Activated T-helper 1 cell treated with Interleukin-2 at 50 U/mL for 16 hours (primary cell): ENCODE measurements at places on chromosomes 11 and 22.

- DNase-seq, result no peak
Measured at GRCh38 chr11:30760345-30760744, 174.2 kb upstream of the MPPED2 start.

DNA sequence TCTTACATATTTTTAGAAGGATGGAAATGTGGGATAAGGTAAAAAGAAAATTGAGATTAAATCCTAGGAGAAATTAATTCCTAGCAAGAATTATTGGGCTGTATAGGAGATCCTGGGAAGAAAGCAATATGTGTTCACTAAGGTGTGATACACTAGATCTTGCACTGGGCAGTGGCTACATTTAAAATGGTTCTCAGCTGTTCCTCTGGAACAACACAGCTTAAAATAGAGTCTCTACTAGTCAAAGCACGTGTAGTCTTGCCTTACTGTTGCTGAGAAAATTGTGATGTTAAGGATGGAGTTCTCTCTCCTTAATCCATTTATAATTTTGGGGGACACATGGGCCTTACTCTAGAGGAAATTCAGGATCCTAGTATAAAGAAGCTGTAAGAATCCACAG lies 54.9 kb downstream of the EXT2 start:
- no peak for DNase-seq

DNA sequence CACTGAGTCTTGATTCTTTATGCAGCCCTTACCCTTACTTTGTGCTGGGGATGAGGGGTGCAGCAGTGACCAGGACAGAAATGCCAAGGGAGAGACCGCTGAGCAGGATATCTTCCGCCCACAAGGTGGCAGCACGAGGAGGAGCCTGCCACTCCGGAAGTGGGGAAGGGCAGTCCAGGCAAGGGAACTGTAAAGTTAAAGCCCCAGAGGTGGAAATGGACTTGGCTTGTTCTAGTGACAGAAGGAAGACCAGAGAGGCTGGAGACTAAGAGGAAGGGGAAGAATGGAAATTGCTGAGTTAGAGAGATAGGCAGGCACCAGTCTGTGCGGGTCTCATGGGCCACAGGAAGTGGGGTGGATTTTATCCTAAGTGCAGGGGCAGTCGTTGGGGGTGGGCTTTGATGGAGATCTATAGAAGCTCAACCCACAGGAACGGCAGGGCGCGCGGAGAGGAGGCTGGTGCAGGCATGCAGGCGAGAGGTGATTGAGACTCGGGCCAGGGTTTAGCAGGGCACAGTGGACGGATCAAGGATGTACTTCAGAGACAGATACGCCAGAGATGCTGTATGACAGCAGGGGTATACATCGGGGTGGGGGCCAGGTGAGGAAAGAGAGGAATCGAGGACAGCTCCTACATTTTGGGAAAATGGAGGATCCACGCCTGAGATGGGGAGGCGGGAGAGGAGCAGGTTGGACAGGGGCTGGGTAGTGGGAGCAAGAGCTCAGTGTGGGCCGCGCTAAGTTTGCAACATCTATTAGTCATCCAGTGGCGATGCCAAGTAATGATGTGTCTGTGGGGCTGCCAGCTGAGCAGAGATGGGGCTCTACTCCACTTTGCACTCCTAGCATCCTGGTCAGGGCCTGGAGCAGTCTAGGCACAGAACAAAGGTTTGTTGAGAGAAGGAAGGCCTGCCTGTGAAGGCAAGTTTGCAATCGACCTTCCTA lies 3.3 kb upstream of the GRK2 start:
- DNase-seq, result peak; percentile 59

DNA sequence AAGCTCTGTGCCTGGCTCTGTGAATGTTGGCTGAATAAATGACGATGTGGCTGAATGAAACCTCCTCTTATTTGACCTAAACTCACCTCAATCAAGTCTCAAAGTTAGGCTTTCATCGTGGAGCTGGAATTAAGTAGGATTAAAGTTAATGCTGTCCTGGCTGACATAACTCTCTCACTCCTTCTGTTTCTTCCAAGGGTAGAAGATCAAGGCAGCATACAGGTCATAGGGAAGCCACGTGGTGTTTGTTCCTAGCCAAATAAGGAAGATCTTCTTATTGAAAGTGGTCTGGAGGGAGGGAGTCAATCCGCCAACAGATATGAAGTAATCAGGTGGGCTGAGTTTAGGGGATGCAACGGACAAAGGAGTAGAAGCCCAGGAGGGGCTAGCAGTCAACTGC lies 59.5 kb downstream of the TRIM29 start:
- no peak for DNase-seq

GRCh38 chr22:25881210-25881755 lies 139.3 kb downstream of the MYO18B start:
- DNase-seq, result no peak

DNA sequence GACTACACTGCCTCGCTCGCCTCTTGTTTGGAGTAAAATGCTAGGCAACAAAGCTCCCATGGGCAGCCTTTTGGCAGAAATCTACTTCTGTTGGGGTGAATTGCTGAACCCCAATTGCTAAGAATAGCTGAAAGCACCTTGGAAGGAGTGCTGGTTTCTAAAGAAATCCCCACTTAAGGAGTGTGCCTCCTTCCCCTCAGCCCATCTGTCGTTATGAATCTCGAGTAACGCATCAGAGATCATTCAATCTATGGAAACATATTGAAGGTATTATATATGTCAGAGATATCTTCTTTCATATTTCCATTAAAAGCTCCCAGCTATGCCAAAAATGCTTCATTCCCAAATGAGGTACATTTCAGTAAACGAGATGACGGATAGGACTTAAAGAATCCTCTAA lies 229.6 kb upstream of the BLID start:
- no peak for DNase-seq

- DNase-seq, result no peak
Measured at GRCh38 chr11:65781152-65781961, 581 bp upstream of the AP5B1 start.

DNA sequence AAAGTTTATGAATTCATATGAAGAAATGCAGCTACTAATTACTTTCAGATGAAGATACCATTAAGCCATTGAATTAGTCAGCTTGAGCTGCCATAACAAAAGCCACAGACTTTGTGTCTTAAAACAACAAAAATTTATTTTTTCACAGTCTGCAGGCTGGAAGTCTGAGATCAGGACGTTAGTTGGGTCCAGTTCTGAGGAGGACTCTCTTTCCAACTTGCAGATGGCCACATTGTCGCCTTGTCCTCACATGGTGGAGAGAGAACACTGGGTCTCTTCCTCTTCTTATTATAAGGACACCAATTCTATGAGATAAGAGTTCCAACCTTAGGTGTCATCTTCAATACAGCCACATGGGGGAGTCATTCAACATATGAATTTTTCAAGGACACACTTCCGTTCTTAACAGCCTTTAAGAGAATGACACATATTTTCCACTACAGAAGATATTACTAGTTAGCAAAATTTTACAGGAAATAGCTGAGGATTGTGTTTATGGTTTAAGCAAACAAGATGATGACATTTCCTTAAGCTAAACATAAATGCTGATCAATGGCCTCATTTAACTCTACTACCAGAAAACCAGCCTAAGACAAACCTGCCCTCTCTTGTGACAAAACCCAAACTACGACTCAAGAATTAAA lies 56.0 kb downstream of the DCUN1D5 start:
- DNase-seq, result no peak

DNA sequence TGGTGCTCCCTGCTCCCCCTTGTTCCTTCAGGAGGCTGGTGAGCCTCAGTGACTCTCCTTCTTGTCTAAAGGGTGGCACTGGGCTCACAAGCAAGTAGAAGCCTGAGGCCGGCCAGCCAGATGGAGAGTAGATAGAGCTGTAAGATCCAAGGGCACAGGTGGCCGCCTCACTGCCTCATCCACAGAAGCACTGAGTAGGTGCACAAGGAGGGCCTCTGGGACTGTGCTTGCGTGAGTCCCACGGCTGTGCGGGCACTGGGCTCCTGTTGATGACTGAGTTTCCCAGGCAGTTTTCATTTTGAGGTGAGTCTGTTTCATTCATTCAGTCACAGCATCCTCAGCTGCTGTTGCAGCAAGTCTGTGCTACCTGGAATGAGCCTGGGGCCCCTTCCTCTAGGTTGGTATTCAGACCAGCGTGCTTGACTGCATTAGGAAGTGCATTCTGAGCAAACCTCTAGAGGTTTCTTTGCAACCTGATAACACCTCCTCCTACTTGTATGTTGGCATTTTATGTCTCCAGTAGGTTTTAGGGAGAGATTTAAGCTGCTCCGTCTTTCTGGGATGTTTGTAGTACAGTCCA lies 184.0 kb downstream of the TBC1D22A start:
- no peak for DNase-seq

- DNase-seq, result no peak
Measured at GRCh38 chr11:76714493-76714892, 43.9 kb upstream of the LRRC32 start.

- no peak for DNase-seq
Measured at GRCh38 chr11:57368106-57368844, 12.7 kb downstream of the PRG3 start.

DNA sequence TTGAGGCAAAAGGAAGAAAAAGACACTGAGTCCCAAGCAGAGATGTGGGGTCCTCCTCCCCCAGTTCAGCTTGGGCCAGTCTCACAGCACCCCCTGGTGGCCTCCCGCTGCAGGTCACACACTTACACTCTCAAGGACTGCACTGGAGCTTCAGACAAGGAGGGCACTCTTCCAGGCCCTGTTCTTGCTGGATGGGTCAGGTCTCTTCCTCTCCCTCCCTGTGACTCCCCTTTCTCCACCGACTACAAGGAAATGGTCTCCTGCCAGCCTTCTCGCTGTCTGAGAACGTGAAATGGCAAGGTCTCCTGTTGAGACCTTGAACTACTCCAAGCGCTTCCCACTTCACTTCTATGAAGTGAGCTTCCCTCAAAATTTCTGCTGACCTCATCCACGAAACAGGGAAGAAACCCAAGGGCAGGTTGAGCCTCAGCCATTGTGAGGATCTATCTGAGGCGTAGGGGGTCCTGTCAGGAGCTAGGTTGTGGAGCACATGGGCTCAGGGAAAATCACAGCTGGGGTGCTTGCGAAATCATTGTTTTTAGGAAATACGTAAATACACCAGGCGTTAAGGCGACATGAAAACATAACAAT lies 11.2 kb upstream of the IGLL1 start:
- DNase-seq, result peak; percentile 7

DNA sequence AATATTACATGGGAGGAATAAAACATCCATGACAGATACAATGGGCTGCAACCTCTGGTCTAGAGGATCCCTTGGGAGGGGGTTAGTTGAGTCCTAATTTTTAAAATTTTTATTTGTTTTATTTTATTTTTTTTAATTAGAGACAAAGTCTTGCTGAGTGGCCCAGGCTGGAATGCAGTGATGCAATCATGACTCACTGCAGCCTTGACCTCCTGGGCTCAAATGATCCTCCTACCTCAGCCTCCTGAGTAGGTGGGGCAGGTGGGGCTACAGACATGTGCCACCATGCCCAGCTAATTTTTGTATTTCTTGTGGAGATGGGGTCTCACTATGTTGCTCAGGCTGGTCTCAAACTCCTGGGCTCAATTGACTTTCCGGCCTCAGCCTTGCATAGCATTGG lies 43.1 kb downstream of the FDX1 start:
- no peak for DNase-seq

- DNase-seq, result no peak
Measured at GRCh38 chr11:60756307-60757032, at the start of gene MS4A15. Gene MS4A15 (plus strand): TSS chr11:60756867. CDS start chr11:60763734, 6,867 bp downstream.

DNA sequence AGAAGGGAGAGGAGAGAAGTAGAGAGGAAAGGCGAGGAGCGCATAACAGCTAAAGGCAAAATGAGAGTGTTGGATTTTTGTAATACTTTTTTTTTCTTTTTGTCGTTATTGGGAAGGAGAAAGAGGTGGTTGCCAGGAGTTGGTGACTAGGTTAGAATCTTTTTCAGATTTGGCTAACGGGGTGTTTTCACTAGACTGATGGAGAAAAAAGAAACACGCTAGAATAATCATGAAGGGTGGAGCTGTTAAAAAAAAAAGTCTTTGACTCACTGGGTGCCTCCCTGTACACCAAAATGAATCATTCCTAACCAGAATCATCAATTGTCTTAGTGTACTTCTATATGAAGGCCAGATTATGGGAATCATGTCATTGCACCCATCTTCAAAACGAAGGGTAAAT lies 12.7 kb downstream of the BLID start:
- DNase-seq, result no peak

DNA sequence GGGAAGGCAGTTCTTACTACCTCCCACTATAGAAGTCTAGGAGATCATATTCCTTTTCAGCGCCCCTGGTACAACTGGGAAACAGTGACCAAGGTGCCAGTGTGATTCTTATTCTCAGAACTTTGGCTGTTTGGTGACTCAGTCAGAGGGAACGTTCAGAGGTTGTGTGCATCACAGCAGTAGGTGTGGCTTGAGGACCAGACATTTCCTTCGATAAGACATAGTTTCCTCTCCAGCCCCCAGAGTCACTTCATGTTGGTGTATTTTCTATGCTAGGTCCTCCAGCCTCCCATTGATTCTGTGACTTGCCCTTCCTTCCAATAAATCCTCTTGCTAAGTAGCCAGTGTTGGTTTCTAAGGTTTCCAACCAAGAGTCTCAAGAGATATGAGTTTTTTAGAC lies 171.9 kb upstream of the MPPED2 start:
- DNase-seq, result no peak

DNA sequence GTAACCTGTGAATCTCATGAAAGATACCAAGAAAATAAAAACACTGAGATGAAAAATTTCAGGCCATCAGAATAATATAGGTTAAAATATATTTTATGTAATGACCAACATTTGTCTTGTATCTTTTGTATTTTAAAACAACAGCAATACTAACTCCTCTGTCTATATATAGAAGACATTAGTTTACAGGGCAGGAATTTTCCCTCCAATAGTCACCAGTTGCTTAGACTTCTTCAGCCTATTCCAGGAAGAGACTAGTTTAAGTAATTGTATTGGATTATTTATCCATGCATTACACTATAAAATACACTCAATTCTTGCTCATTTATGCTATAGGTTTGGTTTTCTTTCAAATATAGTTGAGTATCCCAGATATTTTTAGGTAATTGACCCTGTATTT lies 24.1 kb downstream of the ANO5 start:
- no peak for DNase-seq

GRCh38 chr11:61142424-61142823 lies 18.8 kb downstream of the VPS37C start:
- DNase-seq, result no peak
